ENCODE measurements at places on chromosomes 16 and 17.

GRCh38 chr16:52384378-52384777 lies 162.6 kb downstream of the TOX3 start:
- no peak for DNase-seq

DNA sequence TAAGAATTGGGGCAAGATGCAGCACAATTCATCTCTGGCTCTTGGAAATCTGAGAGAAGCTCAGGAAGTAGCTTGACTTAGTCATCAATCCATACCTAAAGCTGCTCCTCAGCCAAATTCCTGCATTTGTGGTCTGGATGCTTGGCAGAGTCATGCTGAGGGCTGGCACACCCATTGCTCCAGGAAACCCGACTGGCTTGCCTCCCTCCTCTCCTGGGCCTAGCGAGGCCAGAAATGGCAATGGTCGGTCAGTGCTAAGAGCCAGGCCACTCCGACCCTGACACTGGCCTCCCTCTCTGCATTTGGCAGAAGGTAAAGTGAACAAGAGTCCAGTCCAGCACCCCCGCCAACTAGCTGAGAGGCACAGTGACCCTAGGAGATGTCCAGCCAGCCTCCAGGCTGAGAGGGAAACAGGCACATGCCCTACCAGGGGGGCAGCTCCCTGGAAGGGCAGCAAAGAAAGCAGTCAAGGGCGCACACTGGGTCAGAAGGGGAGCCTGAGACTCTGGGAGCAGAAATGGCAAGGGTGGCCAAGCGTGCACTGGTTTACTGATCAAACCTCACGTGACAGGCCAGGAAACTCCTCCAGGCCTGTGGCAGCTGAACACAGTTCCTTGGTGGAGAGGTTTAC lies 10.0 kb downstream of the POLDIP2 start:
- DNase-seq, result no peak

DNA sequence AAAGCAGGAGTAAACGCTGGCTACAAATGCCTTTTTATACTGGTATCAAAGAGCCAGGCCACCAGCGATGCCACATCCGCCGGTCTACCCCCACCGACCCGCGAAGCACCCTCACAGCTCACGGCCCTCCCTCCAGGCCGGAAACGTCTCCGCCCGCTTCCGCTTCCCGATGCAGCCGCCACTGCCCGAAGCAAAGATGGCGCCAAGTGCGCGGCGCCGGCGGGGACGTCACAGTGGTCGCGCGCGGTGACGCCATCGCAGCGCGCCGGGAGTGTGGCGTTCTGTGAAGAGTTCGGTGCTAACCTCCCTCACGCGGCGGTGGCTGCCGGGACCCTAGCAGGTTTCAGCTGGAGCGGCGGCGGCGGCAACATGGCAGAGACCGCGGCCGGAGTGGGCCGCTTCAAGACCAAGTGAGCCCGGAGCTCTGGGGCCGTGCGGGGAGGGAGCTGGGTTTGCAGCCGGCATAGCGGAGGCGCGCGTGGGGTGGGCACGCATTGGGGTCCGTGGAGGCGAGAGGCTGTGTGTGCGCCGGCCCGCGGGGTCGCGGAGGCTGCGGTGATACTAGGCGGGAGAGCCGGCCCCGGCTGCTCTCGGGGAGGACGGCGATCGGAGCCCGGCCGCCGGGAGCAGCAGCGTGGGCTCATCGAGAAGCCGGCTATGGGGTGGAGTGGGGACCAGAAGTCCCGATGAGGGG lies at the start of gene TBL3:
Gene TBL3 (plus strand): TSS at position 258 of the 694 bp plus-strand sequence. CDS start 112 bp downstream, at position 370.
- no peak for DNase-seq

GRCh38 chr16:12833926-12834325 lies 30.2 kb upstream of the CPPED1 start:
- no peak for DNase-seq

DNA sequence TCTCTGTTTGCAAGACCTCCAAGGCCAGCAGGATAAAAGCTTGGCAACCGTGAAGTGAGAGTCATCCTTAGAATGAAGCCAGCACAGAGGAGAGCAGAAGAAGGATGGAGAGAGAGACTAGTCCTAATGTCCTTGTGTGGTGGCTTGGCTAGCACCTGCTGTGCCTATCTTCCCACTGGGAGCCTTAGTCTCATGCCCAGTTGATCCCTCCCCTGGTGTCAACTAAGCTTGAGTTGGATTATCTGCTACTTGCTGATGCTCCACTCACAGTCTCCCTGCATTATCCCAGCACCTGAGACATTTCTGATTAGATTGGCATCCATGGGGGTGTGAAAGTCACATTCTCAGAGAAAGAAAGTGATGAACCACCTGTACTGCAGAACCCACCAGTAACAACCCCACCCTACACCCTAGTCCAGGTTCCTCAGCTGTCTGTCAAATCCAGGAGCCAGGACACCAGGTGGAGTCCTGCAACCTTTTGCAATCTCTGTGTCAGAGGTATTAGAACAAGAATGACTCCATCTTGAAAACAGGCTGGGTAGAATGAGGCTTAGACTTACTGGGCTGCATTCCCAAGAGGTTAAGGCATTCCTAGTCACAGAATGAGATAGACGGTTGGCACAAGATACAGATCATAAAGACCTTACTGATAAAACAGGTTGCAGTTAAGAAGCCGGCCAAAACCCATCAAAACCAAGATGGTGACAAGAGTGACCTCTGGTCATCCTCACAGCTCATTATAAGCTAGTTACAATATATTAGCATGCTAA lies 460.2 kb upstream of the C16orf82 start:
- DNase-seq, result no peak

DNA sequence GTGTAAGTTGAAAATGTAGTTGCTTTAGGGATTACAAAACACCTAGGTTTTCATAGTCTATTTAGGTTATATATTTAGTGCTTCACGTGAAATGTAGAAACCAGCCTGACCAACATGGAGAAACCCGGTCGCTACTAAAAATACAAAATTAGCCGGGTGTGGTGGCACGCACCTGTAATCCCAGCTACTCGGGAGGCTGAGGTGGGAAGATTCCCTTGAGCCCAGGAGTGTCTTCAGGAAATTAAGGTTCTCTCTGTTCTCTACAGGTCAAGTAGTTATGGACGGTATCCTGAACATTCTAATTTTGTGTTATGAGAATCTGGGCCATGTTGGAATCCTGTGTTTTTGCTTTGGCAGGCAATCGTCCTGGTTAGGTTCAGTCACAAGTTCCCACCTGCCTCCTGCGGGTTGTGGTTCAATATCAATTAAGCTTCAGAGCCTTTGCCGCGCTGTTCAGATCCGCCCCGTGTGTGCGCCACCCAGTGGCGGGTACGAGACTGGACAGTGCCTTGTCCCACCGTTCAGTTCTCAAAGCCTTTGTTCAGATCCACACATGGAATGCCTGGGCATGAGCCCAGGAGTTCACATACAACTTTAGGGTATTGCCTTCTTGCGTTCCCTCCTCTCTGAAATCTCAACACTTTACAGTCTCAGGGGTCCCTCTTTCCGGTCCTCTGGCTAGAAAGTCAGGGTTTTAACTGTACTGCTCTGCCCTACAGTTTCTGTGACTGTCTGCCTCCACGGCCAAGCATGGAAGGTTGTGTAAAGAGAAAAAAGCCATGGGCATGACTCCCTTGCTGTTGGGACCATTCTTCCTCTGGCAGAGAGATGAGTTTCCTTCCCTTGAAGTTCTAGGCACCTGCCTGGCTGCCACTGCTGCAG lies 41.7 kb downstream of the HEATR6 start:
- no peak for DNase-seq

DNA sequence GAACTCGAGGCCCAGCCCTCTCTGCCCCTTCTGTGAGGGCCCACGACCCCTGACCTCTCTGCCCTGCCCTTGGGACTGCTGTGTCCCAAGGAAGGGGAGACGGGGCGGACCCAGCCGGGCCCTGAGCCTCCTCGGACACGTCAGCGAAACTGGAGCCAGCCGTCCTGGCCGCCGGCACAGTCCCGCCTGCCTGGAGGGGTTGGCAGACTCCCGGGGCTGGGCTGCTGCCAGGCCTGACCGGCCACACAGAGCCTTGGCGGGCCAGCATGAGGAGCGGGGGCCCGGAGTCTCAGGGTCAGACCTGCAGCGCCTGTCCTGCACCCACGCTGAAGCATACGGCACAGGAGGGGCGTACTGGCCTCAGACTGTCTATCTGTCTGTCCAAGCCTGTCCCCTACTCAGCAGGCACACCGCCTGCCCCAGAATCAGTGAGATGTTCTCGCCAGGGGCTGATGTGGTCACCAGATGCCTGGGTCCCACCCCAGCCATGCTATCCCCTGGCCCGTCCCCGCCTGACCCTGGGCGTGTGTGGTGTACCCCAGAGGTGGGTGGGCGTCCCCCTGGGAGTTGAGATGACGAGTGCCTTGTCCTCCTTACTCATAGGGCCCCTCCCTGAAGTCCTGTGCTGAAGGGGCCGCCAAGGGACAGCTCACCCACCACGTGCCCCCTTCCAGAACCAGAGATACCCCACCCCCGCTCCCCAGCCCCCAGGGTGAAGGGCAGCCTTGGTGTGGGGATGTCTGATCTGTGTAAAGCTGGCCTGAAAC lies 4.7 kb downstream of the VASN start:
- DNase-seq, result peak; percentile 34

DNA sequence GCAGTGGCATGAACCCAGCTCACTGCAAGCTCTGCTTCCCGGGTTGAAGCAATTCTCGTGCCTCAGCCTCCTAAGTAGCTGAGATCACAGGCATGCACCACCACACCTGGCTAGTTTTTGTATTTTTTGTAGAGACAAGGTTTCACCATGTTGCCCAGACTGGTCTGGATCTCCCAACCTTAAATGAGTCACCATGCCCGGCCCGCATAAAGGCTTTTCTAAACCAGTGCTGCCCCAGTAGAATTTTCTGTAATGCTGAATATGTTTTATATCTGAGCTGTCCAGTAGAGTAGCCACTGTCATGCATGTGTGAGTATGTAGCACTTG lies 36.9 kb upstream of the WSB1 start:
- DNase-seq, result no peak

- no peak for DNase-seq
Measured at GRCh38 chr16:87077750-87078127, 239.5 kb downstream of the C16orf95 start.

GRCh38 chr16:14193316-14193871 lies 122.3 kb downstream of the MRTFB start:
- no peak for DNase-seq

GRCh38 chr16:71453036-71453435 lies 9.0 kb downstream of the ZNF23 start:
- no peak for DNase-seq

- no peak for DNase-seq
Measured at GRCh38 chr16:49889725-49890397, 33.9 kb upstream of the ZNF423 start.

DNA sequence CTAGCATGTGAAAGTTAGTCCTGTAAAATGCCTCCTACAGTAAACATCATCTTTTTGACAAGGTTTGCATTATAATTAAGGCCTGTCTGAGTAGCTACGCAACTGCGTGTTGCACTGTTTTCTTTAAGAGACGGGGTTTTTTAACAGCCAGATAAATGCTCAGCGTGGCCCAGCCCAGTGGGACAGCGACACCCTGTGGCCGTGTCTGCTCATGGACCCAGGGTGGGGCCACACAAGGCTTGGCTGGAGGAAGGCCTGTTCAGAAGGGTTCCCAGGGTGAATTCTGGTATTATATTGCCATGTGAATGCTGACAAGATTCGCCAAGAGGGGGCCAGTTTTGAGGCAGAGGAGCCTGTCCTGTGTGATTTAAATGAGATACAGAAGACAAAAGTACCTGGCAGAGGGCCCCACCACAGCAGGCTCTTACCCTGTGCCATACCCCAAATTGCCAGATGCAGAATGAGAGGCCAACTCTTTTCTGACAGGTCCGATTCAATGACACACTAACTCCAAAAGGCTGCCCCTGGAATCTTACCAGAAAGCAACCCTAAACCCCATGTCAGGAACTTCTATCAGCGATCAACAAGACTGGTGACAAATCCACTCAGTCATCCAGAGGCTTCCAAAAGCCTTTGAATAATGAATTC lies 65.9 kb upstream of the IRX6 start:
- no peak for DNase-seq

- DNase-seq, result no peak
Measured at GRCh38 chr17:63442549-63443035, 3.5 kb downstream of the CYB561 start.

DNA sequence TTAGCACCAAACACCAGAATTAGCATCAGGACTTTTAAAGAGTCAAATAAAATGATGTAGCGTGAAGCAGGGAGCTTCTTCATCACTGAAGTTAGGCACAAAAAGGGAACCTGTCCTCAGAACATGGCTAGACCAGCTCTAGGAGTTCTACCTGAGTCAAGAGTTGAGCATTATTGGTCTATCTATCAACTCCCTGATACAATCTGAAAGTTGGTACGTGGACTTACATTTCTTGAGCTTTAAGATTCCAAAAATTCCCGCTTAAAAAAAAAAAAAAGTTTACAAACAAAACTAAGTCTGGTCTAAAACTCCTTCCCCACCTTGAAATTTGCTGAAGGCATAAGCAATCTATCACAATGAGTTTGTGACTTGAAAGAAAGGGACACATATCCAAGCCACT lies 12.3 kb downstream of the TLE7 start:
- no peak for DNase-seq

- no peak for DNase-seq
Measured at GRCh38 chr16:57720142-57720575, 15.4 kb upstream of the KATNB1 start.

DNA sequence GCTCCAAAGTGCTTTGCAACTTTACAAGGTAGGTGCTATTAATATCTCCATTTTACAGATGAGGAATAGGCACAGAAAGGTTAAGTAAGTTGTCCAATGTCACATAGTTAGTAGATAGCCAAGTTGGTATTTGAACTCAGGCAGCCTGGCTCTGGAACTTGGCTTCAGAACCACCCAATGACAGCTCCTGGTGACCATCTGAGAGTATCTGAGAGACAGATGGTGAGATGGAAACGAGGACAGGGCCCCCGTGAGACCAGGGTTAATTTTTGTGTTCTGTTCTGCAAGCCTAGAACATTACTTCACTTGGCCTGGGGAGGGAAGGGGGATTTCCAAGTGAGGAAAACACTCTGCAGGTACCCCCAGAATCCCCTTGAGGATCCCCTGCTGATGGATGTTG lies 9.8 kb upstream of the TMEM132E start:
- no peak for DNase-seq

DNA sequence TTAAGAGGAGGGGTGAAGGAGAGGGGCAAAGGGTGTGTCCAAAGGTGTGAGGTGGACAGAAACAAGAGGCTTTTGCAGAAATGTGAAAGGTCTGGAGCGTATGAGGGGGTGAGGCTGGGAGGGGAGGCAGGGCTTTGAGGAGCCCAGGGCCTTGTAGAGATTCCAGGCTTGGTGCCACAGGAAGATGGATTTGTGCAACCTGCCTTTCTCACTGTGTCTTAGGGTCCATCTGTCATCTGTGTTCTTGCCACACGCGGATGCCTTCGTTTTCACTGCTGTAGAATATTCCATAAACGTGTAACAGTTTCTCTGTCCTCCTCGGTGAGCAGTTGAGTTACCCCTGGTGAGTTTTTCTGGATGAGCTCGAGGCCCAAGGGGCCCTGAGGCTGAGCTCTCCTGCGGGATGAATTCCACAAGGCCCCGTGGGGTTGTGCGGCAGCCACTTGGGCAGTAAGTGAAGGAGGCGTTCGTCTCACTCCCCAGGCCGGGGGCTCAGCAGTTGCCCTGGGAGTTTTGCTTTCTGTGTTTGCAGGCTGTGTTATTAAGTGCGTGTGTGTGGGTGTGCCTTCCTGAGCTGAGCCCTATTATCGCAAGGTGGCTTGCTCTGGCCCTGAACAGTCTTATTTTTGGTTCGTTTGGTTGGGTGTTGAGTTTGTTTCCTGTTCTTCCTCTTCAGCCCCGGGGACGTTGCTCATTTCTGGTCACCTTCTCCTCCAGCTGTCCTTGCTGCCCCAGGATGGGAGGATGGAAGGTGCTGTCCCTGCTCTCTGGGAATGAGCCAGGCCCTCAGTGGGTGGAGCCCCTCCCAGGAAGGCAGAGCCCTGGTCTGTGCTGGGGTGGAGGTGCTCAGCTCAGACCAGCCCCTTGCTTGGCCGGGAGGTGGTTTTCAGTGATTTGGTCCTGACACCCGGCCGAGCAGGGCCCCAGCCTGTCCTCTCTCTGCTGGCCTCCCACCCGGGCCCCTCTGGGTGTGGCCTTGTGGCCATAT lies 28.4 kb downstream of the BAIAP2 start:
- no peak for DNase-seq
